ENCODE measurements at places on chromosomes 4 and X.
A peak's percentile ranks its signal among the peaks of the same experiment; 100 is the strongest.

DNA sequence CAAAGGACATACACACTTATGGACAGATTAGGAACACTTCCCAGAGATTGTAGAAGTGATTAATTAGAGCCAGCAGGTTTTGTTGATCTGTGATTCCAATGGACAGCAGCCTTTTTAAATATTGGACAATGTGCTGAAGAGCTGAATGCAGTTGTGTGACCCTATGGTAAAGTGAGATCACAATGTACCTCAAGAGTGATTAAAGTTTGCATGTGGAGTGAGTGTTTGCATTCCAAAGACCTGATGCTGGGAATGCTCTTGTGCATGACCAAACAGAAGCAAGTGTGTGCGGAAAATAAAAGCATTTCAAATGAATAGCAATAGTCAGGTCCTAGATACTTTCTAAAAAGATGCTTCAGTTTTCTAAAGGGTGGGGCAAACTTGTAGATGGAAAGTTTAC is 154.1 kb downstream of the BANK1 start:
- DNase-seq, result no peak

GRCh38 chr4:138868562-138868961 is 147.0 kb upstream of the NOCT start:
- DNase-seq, result no peak

DNA sequence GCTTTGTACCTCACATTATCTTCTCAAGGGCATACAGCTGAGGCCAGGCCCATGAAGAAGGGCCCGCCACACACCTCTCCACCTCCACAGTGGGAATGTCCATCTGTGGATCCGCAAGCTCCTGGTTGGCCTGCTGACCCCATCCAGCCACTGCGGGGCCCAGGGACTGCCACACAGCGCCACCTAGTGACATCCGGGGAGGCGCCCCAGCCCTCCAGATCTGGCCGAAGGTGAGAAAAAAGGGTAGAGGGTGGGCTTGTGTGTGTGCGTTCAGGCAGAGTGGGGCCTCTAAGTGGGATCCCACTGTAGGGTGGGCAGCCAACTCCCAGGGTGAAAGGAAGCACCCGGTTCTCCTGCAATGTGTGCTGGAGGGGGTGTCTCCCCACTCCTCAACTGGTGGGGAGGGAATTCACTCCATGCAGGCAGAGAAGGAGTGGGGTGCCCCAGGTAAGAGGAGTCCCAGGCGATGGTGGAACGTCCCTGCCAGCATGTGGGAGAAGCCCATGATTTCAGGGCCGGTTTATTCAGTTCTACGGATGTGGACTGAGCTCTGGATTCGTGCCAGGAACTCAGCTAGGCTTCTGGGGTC is 117.3 kb downstream of the ENPP6 start:
- DNase-seq, result no peak

DNA sequence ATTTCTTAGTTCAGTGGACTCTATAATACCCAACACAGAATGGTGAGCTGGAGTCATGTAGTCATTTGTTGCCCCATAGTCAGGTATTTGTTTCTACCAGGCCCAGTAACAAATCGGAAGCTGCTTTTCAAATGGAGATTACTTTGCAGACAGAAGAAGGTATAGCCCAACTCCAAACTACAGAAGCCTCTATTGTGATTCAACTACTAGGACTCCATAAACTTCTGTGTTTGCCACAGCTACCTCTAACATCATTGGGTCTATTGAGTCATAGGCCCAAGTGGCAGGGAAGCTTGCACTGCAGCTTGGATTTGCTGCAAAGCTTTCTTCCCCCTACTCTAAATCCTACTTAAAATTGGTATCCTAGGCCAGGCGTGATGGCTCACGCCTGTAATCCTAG is 148.8 kb upstream of the STK26 start:
- no peak for DNase-seq

DNA sequence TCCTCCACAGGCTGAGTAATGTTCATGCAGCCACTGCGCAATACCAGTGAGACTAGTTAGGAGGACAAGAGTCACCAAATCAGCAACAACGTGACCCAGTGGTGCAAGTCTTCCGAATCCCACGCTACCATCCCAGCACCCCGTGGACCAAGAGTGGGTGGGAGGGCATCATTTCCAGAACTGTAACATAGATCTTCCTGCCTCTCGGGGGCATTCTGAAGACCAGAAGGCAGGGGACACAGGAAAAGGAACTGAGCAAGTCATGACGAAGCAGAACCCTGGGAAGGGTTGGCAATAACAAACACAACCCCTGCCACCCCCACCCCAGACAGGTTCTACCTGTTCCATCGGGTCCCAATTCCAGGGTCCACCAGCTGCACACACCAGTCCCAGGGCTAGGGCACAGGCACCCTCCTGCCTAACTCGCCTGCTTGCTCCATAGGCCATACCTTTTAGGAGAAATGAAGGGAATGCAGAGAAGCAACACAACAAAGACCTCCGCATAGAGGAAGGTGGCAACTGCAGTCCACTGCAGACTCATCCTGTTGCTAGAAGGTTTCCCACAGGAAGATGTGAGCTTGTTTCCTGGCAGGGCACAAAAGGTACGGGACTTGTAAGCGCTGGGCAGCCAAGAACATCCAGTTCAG is 1.4 kb downstream of the BCAP31 start:
- no peak for DNase-seq

GRCh38 chrX:16023790-16024734 is 99.3 kb upstream of the GRPR start:
- DNase-seq, result no peak

GRCh38 chr4:60683357-60683756 is 516.8 kb upstream of the ADGRL3 start:
- DNase-seq, result no peak

GRCh38 chr4:181193131-181193930 is 1049.9 kb upstream of the TENM3 start:
- no peak for DNase-seq

DNA sequence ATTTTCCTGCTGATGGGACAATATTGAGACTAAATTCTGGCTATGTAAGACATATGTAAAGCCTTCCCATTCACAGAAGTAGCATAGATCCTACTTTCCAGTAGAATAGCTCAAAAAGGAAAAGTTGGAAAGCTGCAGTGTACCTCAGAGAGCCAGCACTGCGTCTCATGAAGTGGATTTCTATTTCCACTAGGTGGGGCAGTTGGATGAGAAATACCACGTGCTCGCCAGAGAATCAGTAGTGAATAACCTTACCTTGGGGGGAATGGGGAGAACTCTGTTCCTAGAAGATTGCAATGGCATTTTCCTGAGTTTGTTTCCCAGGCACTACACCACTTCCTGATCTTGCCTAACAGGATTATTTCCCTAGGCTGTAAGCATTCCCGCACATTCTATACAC is 907.1 kb downstream of the FSTL5 start:
- no peak for DNase-seq

- DNase-seq, result no peak
Observed at GRCh38 chrX:15043538-15043937, 170.3 kb downstream of the MOSPD2 start.

DNA sequence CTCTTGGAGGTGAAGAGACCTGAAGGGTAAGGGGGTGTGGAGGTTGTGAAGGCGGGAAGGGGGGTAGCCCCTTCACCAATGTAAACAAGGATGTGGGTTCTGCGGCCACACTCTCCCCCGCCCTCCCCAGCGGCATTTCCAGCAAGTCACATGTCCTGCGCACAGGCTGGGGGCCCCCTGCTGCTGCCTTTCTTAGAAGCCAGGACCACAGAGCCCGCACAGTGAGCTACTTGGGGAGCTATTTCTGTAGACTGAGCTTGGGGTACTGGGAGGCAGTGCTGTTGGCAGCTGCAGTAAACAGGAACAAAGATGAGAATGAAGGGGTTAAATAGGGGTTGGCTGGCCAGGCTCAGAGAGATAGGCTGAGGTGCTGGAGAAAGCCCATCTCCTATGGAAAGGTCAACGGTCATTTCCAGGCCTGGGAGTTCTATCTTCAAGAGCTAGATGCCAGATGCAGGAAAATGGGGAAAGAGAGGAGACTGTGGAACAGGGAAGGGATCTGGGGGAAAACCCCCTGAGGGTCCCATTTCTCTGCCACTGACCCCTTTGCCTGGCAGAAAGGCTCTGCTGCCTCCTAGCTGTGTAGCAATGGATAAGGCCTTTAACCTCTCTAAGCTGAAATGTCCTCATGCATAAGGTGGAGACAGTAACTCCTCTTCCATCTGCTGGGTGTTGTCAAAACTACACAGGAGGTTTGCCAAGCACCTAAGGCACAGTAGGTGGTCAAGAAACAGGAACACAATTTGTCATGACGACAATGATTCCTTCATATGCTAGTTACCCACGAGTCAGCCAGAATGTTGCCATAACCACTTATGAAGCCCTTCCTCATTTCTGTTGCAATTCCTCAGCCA is 18.5 kb upstream of the PIM2 start:
- DNase-seq, result peak; percentile 95

DNA sequence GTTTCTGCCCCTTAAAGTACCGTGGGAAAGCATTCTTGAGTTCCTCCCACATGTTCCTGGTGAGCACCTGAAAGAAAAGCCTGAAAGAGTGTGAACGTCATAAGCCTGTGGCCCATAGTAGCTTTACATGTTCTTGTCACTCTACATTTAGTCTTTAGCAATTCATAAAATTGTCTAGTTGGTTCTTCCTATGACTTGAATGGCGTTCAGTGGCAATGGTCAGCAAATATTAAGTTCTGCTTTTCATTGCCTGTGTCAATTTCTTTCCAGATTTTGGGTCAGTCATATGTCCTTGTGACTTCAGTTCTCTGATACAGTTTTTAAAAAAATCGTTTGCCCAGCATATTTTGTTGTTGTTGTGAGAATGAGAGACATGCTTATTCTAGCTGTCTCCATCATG is 650.0 kb upstream of the BOD1L1 start:
- DNase-seq, result no peak

- no peak for DNase-seq
Observed at GRCh38 chr4:73433140-73433539, 2.9 kb upstream of the AFP start.

GRCh38 chrX:122113896-122114295 is 1066.5 kb downstream of the GLUD2 start:
- DNase-seq, result no peak

DNA sequence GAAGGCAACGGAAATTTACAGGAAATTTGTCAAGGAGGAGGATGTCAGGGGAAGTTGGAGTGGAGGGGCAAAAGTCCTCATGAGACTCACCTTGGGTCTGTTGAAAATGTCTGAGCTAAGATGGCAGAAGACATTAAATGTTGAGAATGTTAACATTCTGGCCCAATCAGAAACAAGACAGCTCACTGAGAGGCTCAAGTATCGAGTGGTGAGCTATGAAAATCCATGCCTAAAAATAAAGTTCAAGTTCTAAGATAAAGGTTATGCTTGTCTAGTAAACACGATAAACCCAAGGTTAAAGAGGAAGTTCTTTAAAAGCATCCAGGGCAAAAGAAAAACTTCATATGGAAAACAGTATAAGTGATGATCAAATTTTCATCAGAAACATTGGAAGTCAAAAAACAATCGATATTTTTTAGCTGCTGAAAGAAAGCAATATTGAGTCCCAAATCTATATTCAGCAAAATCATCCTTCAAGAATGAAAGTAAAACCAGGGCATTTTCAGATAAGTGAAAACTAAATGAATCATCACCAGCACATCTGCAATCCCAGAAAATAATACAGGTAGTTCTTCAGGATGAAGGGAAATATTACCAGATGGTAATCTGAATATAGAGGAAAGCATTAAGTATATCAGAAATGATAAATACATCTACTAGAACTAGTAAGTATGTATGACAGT is 462.4 kb downstream of the TLL1 start:
- no peak for DNase-seq

DNA sequence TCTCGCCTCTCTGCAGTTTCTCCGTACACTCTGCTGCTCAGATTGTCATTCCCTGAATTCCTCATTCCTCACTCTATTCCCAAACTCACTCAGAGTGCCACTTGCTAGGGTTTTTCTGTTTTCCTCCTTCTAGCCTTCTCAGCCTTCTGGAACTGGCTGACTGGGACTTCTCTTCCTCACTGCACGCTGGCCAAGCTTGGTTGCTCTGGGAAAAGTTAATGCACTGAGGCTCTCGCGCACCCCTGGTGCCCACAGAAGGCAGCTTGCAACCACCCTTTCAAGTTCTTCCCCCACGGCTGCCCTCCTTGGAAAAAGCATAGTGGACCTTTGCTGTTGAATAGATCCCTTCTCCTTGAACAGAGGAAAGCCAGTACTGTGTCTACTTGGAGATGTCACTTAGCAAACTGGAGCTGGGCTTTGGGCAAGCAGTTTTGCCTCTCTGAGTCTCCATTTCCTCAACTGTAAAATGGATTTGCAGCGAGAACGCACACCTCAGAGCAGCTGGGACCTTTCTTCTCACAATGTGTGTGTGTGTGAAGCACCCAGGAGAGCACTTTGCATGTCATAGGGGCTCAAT is 6.0 kb upstream of the CCKAR start:
- no peak for DNase-seq

GRCh38 chrX:10615931-10616774 is 4.2 kb downstream of the MID1 start:
- peak; percentile 1 for DNase-seq

DNA sequence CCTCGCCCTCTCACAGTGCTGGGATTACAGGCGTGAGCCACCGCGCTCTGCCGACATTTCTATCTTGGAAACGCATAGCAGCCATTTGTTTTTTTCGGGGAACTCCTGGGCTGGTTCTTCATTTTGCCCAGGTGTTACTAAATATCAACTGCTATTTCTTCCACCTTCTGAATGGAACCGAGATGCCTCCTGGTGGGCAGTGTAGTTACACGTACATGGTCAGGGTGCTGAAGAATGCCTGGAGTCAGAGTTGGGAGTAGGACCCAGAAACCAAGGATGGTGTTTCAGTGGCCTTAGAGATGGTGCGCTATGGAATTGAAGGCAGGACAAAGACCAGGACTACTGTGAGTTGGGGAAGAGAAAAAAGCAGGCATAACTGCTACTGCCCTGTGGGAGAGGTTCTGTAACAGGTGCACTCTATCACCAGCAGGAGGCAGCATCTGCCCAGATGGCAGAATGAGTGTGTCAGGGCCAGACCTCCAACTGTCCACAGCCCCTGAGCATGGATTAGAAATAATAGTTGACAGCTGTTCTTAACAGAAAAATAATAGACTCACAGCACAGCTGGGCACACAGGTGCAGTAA is 81.7 kb downstream of the ZC4H2 start:
- peak; percentile 34 for DNase-seq

DNA sequence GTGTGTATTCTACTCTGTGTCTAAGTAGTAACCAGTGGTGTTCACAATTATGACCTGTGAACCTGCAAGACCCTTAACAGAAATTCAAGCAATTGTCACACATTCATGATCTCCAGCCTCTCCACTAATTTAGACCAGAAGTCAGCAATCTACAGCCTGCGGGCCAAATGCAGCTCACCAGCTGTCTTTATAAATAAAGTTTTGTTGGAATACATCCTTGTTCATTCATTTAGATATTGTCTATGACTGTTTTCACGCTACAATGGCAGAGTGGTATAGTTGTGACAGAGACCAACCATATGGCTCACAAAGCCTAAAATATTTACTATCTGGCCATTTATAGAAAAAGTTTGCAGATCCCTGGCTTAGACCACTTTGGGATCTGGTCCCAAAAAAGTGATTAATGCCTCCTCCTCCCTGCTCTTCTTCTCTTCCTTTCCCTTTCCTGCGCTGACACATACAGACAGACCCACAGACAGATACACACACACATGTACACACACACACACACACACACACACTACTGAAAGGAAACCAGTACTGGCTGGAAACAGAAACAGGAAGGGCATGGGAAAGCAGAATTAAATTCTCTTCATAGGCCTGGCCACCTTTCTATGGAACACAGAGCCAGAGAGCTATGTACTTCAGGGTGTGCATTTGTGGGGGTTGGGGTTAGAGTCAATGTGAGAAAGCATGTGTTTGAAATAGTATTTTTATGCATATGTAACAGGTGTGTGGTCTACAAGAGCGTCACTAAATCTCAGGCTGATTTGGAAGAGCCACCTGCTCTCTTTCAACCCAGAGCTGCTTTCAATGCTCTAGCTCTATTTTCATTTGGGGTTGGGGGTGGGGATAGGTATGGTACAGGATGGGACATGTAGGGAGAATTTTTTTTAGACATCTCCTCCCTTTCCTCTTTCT is 49.7 kb upstream of the TMEM164 start:
- no peak for DNase-seq
